LoVo (cell line): ENCODE measurements at places on chromosomes 3 and 15.

DNA sequence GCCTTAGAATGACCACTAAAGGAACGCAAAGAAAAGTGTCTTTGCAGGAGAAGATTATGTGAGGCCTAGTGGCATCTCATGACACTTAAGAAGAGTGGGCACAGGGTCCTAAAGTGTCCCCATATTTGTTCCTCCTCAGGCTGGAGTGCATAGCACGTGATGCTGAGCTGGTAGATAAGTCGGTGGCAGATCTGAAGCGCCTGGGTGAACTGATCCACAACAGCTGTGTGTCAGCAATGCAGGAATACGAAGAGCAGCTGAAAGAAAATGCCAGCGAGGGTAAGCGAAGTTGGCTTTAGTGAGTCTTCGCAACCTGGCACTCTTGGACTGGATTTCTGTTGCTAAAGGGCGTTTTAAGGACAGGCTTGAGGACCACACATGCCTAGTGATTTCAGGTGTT lies 92.6 kb downstream of the CHD2 start:
- no peak for DNase-seq

- no peak for DNase-seq
These were observed 204.1 kb downstream of the ARRDC4 start for GRCh38 chr15:98164571-98164970.

DNA sequence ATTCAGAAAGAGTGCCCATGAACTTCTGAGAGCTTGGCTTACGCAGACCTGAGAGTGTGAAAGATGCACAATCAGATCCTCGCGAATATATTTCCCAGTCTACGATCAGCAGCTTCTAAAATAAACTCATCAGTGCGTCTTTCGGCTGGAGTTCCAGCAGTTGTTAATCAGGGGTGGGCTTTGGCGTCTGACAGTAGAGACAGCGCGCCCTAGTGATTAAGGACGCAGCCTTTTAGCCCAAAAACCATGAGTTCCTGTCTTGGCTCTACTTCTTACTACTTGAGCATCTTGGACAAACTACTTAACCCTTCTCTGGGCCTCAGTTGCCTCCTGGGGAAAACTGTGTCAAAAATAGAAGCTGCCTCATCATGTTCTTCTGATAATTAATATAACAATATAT lies 15.8 kb upstream of the ARRDC4 start:
- DNase-seq, result no peak

DNA sequence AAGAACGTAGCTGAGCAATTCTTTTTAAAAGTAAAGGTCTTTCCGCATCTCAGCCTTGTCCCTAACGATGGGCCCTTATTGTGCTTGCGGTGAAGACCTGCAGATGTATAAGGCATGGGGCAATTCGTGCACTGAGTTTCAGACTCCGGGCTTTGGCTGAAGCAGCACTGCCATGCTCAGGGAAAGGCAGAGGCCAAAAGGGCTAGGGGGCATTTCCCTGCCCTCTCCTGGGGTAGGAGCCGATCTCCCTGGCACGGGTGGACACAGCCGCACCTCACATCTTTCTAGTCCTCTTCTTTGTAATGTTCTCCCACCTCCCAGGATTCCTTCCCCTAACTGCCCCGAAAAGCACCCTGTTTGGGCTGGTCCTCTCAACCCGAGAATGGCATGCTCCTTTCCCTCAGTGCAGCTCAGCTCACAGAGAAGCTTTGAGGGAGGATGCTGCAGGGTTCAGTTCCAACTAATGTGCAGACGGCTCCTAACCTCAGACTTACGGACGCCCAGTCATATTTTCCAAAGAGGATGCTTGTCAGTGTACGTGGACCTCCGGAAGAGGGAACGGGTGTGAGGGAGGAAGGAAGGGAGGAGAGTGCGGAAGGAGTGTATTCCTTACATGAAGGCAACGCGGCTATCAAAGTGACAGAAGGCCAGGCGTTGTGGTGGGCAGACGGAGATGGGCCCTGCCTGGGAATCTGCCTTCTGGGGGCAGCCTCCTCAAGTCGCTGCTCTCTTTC lies 61.2 kb downstream of the SYNM start:
- no peak for DNase-seq

DNA sequence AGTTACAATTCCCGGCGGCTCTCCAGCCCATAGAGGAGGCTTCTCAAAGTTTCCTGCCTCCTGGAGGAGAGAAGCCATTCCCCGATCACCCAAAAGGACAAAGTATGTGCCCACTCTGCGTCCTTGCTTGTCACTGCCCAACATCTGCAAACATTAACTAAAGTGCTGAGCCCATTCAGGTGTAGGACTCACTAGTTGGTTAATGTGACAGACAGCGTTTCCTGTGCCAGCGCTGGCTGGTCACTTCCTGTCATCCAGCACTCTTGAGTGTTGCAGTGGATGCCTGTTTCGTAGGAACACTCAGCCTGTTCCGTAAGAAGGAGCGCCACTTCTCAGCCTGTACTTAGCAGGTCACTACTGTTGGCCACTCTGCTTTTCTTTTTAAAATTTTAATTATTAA lies 100.3 kb downstream of the APBA2 start:
- DNase-seq, result no peak

GRCh38 chr3:33921608-33922007 lies 123.2 kb downstream of the PDCD6IP start:
- no peak for DNase-seq

GRCh38 chr3:170383567-170383966 lies 26.1 kb downstream of the SKIL start:
- DNase-seq, result no peak

DNA sequence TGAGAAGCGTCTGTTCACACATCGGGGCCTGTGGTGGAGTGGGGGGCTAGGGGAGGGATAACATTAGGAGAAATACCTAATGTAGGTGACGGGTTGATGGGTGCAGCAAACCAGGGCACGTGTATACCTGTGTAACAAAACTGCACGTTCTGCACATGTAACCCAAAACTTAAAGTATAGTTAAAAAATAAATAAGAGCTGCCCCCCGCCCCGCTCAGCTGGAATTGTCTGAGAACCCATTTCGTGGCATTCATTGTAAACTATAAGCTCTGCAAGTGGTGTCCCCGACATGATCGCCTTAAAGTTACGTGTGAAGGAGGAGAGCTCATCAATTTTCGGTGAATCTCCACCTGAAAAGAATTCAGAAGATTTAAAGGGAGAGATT lies 7.3 kb upstream of the LIPH start:
- DNase-seq, result no peak

DNA sequence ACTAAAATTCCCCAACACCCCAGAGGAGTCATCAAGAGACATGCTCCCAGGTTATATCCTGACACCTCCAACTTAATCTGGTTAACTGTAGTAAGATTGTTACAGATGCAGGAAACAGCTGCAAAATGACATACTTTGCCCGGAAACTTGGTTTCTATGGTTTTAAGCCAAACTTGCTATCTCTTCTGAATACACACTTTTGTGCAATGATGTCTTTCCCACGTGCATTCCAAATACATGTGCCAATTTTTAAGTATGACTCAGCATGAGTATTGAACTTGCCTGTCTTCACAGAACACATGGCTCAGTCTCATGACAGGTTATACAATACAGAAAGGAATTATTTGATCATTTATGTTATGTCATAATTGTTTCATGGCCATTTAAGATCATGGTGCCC lies 207.0 kb upstream of the DCBLD2 start:
- no peak for DNase-seq

- DNase-seq, result no peak
These were observed 77.7 kb upstream of the ACAN start for GRCh38 chr15:88725305-88726210.

- DNase-seq, result peak; percentile 9
These were observed 129.9 kb downstream of the RORA start for GRCh38 chr15:61099020-61099810.

DNA sequence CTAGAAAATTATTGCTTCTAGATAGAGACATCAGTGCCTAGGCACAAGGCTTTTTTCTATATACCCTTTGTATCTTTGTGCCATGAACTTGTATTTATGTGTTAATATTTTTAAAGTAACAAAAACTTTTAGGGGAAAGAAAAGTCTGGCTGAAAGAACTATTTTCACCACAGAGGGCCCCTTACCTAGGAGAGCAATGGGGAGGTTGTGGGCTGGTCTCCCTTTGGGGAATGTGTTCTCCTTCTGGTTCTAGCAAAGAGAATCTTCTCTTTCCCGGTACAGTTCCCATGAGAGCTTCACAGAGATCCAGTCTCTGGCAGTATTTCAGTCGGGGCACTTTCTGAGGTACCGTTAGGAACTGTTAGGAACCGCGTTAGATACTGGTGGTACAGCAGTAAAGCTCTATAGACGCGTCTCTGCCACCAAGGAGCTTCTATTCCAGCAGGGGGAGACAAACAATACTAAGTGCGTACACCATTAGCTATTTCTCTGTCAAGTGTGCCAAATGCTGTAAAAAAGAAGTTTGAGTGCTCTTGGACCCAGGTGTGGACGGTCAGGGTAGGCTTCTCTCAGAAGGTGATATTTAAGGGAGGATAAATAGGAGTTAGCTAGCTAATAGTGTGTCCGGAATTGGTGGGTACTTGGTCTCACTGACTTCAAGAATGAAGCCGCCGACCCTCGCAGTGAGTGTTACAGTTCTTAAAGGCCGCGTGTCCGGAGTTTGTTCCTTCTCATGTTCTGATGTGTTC lies 4.6 kb upstream of the EPB42 start:
- DNase-seq, result peak; percentile 71

DNA sequence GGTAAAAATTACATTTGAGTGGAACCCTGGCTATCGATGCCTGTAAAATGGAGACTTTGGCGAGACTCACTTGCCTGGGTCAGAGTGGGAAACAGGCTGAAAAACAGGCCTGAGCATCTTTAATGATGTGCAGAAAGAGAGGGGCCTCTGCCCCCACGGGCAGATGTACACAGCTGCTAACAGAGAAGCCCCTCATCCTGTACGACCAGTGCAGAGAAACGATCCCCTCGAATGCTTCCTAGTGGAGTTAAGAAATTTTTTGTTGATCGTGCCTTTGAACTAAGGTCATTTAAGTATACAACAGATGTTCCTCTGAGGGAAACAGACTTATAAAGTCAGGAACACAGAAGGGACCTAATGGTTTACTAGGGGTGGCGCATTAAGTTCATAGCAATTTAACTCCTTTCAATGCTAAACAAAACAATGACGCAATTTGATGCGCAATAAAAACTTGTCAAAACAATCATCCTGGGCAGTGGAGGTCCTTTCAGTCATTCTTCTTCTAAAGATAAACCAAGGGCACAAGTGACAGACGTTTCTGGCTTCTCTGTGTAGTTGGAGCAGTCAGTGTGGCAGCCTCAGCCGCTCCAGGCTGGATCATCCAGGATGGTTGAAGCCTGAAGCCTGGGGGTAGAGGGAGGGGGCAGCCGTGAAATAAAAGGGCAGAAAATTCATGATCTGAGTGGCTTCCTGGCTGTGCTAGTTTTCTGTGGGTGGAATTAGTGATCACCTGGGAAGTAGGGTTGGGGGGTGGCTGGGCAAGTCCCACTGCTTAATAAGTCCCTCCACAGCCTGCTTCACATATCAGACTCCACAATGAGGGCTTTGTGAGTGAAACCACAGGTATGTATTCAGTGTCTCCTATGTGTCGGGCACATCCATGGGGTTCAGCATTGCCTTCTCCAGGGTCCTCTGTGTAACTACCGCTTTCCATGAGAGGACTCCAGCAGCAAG lies 50.8 kb upstream of the MRPS22 start:
- DNase-seq, result no peak

GRCh38 chr3:168080022-168080421 lies 15.7 kb downstream of the GOLIM4 start:
- DNase-seq, result no peak

DNA sequence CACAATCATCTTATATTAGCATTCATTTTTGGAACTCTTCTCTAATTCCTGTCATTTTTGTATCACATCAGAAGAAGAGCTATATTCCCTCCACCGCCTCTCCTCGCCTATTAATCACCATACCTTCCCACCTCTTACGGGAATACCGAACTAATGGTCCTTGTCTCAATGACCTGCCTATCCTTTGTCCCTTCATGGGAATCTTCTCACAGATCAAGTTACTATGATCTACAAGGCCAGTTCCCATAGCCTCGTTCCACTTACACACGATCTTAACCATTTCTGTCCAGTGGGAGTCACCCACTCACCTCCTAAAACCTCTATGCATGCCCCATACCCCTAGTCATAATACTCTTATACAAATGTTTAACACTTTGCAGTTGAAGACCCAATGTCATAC lies 342.6 kb upstream of the TPRG1 start:
- DNase-seq, result no peak

DNA sequence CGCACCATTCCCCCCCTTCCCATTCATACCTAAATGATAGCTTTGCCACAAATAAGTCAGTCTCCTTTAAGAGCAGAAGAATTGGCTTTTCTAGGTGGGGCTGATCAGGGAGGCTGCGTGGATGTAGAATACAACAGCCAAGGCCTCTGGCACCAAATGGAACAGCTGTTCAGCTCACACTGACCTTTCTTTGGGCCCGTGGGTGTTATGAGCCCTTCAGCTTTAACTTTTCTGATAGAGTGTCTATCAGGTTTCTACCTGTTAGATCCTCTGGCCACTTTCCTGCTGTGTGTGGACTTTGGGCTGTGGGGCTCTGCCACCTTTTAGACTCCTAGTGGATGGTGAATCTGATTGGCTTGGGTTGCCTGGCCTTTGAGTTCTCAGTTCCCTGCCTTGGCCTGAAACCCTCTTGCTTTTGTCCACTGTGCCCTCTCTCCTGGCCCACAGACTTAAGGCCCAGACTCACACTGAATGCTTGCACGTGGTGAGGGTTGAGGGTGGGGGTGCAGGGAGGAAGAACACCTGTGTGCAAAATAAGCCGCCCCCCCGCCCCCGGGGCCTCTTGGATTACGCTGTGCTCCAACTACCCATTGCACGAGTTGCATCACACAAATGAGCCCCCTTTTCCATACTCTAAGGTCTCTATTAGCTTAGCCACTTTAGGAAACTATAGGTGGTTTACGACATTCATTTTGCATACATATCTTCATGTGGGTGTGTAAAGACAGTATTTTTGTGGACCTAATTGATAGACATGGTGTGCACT lies 1.3 kb upstream of the RFX7 start:
- no peak for DNase-seq

DNA sequence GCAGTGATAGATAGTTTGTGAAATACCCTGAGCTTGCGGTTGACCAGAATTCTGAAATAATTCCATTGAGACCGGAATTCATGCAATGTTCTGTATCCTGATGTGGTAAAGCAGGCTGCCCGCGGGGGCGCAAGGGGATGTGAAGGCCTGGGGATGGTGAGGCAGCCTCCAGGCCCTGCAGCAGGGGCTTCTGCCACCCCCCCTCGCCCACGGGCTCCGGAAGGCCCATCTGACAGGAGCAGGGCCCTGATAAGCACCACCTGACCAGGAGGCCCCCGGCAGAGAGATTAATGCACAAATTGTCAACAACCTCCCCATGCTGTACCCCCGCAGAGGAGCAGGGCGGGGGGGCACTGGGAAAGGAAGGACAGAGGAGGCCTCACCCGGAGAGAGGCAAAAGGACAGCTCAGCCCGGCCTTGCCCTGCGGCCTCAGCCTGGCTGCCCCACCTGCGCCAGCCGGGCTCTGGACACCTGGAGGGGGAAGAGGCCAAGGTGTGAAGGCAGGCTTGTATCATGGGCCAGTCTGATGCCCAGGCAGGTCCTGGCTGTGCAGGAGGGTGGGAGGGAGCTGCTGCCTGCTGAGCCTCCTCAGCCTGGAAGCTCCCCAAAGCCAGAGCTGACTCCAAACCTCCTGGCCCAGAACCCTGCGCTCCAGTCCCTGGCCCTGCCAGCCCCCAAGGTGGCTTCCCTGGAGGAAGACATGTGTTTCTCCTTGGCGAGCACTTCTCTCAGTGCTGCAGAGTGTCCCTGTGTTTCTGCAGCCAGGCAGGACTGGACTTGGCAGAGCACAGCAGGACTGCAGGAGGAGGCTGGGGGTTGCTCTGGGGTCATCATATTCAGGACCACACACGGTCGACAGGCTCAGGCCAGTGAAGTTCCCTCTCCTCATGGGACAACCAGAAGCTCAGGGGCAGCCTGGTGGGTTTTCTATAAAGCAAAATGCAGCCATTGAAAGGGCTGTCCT lies 46.5 kb downstream of the RPN1 start:
- no peak for DNase-seq
